Neural progenitor cell (in vitro differentiated cells): ENCODE measurements at places on chromosomes 1 and 21. TPM values are rescaled to one million over a fixed set of nuclear protein-coding genes. Genes with fewer than 3 reads are reported as not detected.
A peak's percentile ranks its signal among the peaks of the same experiment; 100 is the strongest.

Gene PTGFR
- total RNA-seq = 0.06 TPM in 1 of 2 replicates, not detected in the other

Gene RHCE
- 0.22 and 0.43 TPM in 2 replicates for total RNA-seq

Gene ADORA3
- total RNA-seq = not detected in 2 replicates

Gene ZNF697
- total RNA-seq = 8.3 and 9.8 TPM in 2 replicates

Gene SFN
- total RNA-seq = 0.21 and 0.99 TPM in 2 replicates

Gene SPRR2G
- not detected in 2 replicates for total RNA-seq

DNA sequence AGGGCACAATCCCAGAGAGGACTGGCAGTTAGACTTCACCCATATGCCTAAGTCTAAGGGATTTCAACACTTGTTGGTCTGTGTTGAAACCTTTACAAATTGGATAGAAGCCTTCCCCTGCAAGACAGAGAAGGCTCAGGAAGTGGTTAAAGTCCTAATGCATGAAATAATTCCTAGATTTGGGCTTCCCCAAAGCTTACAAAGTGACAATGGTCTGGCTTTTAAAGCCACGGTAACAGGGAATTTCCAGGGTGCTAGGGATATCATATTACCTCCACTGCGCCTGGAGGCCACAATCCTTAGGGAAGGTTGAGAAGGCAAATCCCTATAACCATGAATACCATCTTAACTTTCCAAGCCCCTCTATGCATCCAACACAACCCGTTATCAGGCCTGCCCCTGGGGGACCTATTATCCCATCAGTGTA is 3.3 kb upstream of the FMO4 start:
- peak; percentile 19 for DNase-seq
- no peaks in the 10 kb centered on the region for H3K36me3 ChIP-seq
- no peak overlapping the region for H3K4me3 ChIP-seq
- no peaks in the 10 kb centered on the region for H3K27me3 ChIP-seq
- peaks cover 15% of the 10 kb centered on the region for H3K4me1 ChIP-seq

DNA sequence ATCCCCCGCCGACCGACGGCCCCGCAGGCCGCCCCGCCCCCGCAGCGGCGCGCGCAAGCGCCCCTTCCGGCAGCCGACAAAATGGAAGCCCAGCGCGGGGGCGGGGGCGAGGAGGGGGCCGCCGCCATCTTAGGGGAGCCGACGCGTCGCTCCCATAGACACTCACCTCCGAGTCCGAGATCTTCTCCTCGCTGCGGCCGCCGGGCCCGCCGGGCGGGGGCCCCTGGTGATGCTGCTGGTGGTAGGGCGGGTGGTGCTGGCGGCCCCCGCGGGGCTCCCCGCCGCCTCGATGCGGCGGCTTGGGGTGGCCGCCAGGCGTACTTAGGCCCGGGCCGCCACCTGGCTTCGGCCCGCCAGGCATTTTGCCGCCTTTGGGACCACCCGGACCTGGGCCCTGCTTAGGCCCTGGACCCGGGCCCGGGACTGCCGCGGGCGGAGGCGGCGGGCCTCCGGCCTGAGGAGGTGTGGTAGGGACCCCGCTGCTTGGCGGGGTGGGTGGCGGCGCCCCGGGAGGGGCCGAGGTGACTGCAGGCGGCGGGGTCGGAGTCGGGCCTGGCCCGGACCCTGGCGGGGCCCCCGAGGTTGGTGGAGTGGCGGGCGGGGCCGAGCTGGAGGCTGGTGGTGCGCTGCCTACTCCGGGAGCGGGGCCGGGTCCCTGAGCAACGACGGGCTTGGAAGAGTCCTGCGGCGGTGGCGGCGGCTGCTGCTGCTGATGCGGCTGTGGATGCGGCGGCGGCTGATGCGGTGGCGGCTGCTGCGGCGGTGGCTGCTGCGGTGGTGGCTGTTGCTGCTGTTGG is 691 bp downstream of the SFPQ start:
- peaks cover 42% of the 10 kb centered on the region for H3K36me3 ChIP-seq
- H3K4me1 ChIP-seq = peaks cover 27% of the 10 kb centered on the region
- H3K27me3 ChIP-seq = no peaks in the 10 kb centered on the region
- peak overlapping the region; percentile 95 for H3K27ac ChIP-seq
- DNase-seq = peak; percentile 95
- peak overlapping the region; percentile 98 for H3K4me3 ChIP-seq

DNA sequence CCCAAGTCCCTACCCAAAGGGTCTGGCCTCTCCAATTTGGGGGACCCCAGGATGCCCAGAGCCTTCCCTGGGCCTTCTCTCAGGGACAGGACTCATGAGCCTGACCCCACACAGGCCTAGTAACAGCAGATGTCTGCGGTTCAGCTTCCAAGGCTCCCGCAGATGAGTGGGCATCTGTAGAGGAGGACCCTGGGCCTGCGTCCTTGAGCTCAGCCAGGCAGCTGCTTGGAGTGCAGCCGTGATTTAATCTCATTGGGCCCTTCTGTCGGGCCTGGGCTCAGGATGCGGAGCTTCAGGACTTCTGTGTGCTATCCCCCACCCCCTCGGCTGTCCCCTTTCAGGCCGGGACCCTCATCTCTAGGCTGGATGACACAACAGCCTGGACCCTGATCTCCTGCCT is 35.4 kb downstream of the IGSF21 start:
- no peaks in the 10 kb centered on the region for H3K36me3 ChIP-seq
- no peak overlapping the region for H3K4me3 ChIP-seq
- no peaks in the 10 kb centered on the region for H3K4me1 ChIP-seq

DNA sequence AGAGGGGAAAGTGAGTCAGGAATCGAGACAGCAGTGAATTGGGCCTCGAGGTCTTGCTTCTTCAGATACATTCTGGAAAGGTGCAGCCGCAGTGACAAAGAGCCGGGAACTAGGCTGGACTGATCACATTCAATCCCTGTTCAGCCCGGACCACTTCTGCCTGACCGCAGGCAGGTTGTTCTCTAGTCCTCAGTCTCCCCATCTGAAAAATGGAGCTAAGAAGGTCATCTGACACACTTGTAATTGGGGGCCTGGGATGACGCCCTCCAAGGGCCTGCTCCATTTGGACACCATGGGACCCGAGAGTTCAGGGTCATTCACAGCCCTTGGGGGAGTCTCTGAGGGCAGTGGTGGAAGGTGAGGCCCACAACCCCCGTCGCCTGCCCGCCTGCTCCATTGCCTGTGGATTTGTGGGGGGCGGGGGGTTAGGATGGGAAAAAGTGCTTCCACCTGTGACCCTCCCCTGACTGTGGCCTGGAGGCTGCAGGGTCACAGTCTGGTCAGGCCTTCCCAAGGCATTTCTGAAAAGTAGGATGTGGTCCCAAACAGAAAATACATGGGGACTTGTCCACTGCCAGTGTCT is 87.9 kb upstream of the CSF3R start:
- peaks cover 8% of the 10 kb centered on the region for H3K4me1 ChIP-seq
- DNase-seq = no peak

DNA sequence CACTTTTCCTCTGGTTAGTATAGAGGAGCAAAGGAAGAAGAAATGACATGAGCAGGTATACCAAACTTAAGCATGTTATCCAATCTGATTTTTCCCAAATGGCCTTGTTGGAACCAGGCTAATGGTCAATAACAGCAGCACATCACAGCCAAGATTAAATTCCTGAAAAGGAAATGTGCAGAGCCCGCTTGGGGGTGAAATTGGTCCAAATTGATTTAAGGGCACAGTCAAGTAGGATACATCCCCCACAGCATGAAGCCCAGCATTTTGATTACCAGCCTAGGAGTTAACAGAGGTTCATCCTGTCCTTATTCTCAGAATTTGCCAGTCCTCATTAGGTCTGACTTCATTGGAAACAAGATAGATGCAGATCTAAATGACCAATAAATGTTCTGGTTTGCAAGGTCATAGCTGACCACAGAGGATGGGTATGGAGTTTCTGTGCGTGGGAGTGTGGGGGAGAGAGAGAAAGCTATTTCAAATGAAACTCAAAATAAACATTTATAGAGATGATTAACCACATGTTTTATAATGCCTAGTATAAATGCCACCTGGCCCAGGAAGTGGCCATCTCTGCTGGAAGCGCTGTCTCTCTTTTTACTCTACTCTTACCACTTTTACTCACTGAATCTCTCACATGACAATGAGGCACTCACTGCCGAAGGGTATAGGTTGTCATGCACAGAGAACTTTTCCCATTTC is 38.7 kb downstream of the RGS5 start:
- no peaks in the 10 kb centered on the region for H3K36me3 ChIP-seq
- no peaks in the 10 kb centered on the region for H3K27me3 ChIP-seq
- H3K4me3 ChIP-seq = no peak overlapping the region
- peaks cover 8% of the 10 kb centered on the region for H3K4me1 ChIP-seq
- H3K27ac ChIP-seq = no peak overlapping the region

DNA sequence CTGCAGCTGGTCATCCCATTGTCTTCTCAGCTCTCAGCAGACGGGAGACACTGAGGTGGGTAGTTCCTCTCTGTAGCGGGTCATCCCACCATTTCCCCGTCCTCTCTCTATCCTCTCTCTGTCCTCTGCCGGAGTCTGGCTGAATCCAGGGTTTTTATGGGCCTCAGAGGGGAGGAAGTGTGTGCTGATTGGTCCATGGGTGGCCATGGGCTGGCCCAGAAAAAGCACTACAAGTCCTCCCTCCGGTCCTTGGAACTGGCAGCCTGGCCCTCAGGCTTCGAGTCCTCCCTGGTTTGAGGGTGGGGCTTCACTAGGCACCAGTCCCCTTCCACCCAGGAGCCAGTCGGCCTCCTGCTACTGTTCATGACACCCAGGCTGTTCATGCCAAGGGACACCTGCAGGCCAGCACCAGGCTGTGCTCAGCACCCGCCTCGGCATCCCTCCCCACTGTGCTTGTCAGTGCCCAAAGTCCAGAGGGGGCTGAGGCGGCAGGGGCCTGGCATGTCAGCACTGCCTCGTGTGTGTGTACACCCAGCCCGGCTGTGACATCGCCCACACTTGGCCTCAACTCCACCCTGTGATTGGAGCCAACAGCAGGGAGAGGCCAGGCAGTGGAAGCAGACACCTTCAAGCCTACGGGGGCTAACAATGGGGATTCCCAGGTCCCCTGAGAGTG is 23.0 kb upstream of the LRRC8C start:
- H3K4me3 ChIP-seq = no peak overlapping the region
- no peaks in the 10 kb centered on the region for H3K4me1 ChIP-seq
- H3K27me3 ChIP-seq = no peaks in the 10 kb centered on the region
- no peak for DNase-seq
- H3K27ac ChIP-seq = no peak overlapping the region

GRCh38 chr21:41425954-41426675 is at the start of gene MX1:
MX1 (plus strand) TSS chr21:41426239; CDS start chr21:41432071, 5,832 bp downstream.
- no peaks in the 10 kb centered on the region for H3K36me3 ChIP-seq
- no peak within 1 kb of the TSS for H3K27ac ChIP-seq
- peak; percentile 52 for DNase-seq
- peak within 1 kb of the TSS; percentile 48 for H3K4me3 ChIP-seq
- no peaks in the 10 kb centered on the region for H3K4me1 ChIP-seq

DNA sequence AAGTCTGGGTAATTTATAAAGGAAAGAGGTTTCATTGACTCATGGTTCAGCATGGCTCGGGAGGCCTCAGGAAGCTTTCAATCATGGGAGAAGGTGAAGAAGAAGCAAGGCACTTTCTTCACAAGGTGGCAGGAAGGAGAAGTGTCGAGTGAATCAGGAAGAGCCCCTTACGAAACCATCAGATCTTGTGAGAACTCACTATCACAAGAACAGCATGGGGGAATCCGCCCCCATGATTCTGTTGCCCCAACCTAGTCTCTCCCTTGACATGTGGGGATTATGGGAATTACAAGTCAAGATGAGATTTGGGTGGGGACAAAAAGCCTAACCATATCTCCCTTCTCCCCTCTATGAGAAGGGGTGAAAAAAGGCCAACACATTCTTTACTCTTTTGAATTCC is 11.2 kb upstream of the IVNS1ABP start:
- no peaks in the 10 kb centered on the region for H3K4me1 ChIP-seq
- DNase-seq = no peak
- no peak overlapping the region for H3K4me3 ChIP-seq
- H3K27ac ChIP-seq = no peak overlapping the region

DNA sequence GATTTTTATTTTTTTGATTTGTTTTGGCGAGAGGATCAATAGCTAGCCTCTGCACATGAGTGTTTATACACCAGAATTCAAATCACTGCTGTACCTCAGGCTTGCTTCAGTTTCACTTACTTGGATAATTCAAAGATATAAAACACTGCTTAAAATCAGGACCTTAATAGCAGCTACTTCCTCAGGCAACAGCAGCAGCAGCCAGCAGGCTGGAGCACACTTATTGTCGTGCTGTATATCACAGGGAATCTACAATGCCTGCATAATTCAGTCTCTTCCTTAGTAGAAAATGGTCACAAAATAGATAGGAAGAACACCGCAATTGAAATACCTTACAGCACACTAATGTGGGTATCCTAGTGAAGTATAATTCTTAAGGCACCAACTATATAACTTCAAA is 497.3 kb downstream of the NEGR1 start:
- no peak overlapping the region for H3K4me3 ChIP-seq
- no peak for DNase-seq
- no peaks in the 10 kb centered on the region for H3K27me3 ChIP-seq
- no peaks in the 10 kb centered on the region for H3K36me3 ChIP-seq

DNA sequence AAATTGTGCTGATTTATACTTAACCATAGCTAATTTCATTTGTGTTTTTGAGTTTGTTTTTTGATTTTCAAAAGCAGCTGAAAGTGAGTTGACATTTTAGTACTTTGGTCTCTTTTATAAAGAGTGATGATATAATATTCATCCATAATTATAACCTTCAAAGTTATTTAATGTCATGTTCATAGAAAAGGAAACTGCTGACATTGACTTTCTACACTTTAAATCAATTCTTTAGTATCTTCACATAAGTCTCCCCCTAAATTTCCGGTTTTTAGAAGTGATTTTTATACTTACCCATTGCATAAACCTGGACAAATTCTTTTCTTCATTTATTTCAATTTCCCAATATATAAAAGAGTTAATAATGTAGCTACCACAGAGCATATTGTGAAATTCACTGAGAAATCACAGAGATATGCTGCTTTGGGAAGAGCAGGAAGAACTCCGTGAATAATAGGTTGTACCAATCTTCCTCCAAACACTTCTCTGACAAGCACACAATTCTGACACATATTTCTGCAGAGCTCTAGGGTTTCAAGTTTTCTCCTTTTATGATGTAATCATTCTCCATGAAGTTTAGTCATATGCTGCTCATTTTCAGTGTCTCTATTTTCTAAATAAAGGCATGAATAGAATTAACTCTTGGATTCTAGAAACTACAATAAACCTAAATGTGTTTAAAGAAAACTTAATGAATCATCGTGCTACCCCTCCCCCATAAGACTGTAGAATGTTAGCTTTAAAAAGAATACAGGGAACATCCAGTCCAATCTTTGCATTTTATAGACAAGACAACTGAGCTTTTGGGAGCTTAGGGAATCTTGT is 25.6 kb upstream of the CDC42BPA start:
- H3K4me3 ChIP-seq = no peak overlapping the region
- H3K27me3 ChIP-seq = no peaks in the 10 kb centered on the region
- DNase-seq = no peak
- H3K36me3 ChIP-seq = no peaks in the 10 kb centered on the region

DNA sequence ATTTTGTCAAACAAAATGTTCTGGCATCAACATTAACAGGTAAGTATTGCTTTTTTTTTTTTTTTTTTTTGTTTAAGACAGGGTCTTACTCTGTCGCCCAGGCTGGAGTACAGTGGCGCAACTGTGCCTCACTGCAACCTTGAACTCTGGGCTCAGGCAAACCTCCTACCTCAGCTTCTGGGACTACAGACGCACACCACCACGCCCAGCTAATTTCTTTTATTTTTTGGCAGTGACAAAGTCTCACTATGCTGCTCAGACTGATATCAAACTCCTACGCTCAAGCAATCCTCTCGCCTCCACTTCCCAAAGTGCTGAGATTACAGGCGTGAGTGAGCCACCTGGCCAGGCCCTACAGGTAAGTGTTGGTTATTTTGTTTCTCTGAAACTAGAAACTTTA is 2.4 kb downstream of the TUT4 start:
- no peaks in the 10 kb centered on the region for H3K36me3 ChIP-seq
- peaks cover 28% of the 10 kb centered on the region for H3K4me1 ChIP-seq
- H3K27me3 ChIP-seq = no peaks in the 10 kb centered on the region
- no peak overlapping the region for H3K27ac ChIP-seq
- no peak for DNase-seq
